Ascending aorta (tissue), 2 donors: ENCODE measurements at places on chromosomes 12 and 14.

DNA sequence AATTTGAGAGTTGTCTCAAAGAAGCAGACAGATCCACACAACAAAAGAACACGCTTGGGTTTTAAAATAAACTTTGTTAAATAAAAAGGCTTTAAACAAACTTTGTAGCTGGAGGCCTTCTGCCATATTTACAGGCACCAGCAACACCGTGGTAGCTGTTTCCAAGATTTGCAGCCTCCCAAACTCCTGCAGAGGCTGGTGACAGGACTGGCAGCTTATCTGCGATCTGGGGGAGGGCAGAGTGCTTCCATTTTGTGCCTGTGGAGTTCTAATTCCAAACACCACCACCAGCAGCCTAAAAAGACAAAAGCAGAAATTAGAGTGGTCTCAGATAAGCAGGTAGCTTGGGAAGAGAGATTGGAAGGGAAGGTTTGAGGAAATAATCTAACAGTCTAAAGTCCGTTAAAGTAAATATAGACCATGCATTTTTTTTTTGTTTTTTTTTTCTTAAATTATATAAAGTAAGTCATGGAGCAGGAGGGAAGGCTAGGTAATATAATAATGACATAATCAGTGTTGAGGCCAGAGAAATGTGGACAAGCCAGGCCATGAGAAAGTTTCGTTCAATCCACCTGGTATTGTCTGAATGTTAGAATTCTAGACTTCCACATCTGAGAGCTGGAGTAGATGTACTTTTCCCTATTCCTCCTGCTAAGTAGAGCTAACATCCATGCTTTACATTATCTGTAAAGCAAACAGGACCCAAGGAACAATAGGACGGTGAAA is 69.6 kb upstream of the TMEM132D start:
- no peak for DNase-seq

- no peak for DNase-seq
Observed at GRCh38 chr14:75928690-75929181, 53.1 kb downstream of the TGFB3 start.

GRCh38 chr14:59739794-59740193 is 130.8 kb downstream of the RTN1 start:
- DNase-seq, result peak; percentile 21

- no peak for DNase-seq
Observed at GRCh38 chr12:102910792-102911191, 6.3 kb downstream of the PAH start.

GRCh38 chr14:95465936-95466335 is 50.5 kb downstream of the SYNE3 start:
- DNase-seq, result no peak

- DNase-seq, result no peak
Observed at GRCh38 chr14:67166450-67166853, 22.8 kb upstream of the GARIN2 start.

GRCh38 chr14:55136885-55137786 is 8.1 kb downstream of the LGALS3 start:
- DNase-seq, result peak; percentile 90

DNA sequence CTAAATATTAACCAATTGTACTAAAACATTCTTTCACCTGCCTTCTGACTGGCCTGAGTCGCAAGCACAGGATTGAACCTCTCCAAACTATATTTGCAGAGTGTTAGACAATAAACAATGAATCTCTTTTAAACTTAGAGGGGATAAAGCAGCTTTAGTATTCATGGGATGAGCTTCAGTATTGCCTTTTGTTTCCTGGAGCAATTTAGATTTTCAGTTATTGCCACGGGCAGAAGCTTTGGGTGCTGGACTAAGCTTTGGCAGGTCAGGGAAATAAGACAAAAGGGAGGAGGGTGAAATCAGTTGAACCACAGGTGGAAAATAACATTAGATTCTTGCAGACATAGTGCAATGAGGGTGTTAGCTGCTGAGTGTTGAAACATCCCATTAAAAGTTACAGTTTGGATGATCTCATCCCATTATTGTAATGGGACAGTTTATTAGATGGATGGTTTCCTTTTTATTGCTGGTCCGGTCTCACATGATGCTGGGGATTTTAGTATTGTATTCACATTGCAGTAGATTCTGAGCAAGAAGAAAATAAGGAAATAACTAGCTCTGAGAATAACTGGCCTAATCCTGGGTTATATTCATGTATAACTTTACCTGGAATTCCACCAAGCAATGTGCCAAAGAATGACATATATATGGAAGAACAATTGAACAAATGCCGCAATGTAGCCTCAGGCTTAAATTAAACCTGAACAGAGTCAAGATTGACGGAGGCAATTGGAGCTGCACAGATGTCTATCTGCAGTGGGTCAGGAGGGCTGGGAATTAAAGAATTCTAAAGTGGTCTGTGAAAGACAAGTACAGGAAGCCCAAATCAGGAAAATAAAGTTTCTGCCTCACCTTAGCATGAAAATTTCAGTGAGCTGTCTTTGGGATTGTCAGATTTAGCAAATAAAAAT is 1092.8 kb upstream of the SEL1L start:
- DNase-seq, result no peak

DNA sequence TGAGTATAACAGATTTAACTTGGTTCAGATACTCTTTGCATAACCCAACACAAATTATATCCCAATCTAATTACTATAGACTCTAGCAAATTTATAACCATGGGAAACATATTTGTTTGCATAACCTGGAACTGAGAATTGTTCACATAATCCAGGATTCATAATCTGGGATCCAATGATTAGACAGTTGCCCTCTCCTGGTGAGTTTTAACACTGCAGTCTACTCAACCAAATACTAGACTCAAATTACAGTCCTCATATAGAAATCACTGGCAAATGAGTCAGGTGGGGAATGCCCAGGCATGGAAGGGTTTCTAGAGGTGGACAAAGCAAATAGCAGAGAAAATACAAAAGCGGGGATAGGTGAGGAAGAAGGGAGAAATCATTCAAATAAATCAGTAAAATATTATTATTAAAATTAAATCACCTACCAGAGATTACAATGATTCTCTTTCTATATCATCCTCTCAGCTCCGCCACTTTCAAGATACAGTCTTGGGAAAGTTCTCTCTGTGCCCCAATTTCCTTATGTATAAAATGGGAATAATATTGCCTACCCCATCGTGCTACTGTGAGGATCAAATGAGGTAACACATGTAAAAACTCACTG is 9.4 kb downstream of the GCH1 start:
- DNase-seq, result no peak

- DNase-seq, result no peak
Observed at GRCh38 chr14:29007990-29008389, 241.4 kb downstream of the FOXG1 start.

- DNase-seq, result no peak
Observed at GRCh38 chr12:49974677-49975317, 2.0 kb downstream of the AQP6 start.

DNA sequence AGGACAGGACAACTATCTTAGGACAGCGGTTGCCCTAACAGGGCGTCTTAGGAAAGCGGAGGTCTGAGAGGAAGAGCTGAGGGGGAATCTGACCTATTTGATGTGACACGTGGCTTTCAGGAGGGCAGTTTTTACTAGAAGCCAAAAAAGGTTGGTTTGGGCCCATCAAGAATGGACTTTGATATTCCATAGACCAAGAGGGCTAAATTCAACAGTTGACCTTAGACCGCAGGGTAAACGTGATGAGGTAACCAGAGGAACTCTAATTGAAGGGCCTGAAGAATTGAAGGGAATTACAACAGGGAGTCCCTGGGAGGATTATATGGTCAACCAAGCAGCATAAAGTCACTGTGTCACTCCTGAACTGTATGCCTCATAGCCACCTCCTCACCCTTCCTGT is 11.5 kb downstream of the C1S start:
- no peak for DNase-seq

- no peak for DNase-seq
Observed at GRCh38 chr12:16352481-16352880, 5.0 kb downstream of the MGST1 start.

DNA sequence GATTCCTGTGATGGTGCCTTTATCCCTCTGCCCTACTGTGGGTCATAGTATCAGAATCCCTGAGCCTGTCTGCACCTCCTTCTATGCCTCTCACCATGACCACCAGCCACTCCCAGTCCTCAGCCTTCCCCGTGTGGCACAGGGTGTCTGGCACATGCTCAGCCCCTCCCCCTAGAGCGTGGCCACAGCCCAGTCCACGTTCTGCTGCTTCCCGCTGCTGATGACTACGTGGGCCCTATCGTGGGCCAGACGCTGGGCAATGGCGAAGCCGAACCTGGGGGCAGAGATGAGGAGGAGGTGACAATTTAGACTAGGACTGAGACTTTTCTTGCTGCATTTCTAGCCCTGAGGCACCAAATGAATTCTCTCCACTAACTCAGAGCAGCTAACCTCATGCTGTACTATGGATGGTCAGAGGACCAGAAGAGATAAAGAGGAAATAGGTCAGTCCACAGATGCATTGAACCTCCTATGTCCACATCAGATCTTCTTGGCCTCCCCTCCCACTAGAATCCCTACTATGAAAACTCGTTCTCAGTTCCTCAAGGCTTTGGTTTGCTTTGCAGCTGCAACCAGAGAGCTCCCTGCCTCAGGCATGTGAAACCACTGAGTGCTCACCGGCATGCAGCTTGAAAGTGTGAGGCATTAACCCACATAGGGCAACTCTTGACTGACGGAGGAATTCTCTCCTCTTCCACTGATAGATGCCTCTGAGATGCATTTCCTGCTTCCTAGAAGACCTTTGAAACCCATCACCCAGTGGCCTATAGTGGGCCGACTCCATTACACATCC is 126.3 kb upstream of the DHRS4 start:
- DNase-seq, result no peak

- no peak for DNase-seq
Observed at GRCh38 chr12:92566448-92567019, 136.3 kb upstream of the PLEKHG7 start.

GRCh38 chr14:74616996-74617700 is 5.1 kb upstream of the LTBP2 start:
- peak; percentile 78 for DNase-seq

DNA sequence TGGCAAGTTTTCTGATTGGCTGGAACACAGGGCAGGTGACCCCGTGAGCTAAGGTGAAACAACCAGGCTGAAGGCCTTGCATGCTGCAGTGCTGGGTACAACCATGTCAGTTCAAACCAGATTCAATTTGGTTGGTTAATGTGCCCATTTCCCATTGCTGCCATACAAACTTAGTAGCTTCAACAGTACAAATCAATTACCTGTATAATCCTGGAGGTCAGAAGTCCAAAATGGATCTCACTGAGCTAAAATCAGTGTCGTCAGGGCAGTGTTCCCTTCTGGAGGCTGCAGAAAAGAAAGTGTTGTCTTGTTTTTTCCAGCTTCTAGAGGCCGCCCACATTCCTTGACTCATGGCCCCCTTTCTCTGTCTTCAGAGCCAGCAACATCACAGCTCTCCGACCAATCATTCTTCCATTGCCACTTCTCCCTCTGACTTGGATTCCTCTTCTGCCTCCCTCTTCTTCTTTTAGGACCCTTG is 221.7 kb downstream of the ZFP36L1 start:
- no peak for DNase-seq

GRCh38 chr14:92939699-92940098 is 16.7 kb downstream of the CHGA start:
- no peak for DNase-seq

DNA sequence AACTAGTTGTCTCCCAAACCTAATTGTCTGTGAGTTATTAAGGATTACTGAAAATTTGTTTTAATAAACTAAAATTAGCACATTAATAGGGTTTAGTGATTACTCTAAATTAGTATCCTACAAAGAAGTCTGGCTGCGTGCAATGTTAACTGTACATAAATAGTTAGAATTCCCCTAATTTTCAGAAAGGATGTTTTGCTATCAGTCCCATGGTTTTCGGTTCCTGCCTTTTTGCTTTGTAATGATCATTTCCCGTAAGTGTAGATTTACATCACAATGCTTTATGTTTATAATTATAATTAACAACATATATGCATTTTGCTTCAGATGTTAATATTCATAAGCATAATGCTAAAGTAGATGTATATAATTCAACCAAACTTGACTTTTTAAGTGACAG is 19.8 kb upstream of the LYZ start:
- DNase-seq, result no peak

GRCh38 chr12:111102102-111102739 is 181.8 kb upstream of the MYL2 start:
- no peak for DNase-seq

- DNase-seq, result no peak
Observed at GRCh38 chr14:90293766-90294730, 37.7 kb downstream of the NRDE2 start.

DNA sequence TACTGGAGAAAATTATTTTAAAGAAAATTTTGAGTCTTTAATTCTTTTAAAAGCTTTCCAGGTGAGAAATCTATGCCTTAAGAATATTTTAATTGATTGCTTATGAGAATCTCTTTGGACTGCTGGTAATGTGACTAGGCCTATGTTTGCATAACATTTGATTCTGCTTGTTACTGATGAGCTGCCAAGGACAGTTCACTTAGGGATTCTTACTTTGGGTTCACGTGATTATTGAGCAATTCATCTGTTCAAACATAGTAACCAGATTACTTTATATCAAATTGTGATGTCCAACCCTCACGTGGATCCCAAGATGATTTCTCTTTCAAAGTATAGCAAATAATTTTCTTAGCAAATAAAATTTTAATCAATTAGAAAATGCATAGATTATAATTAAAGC is 27.4 kb upstream of the ABCD2 start:
- no peak for DNase-seq

- DNase-seq, result no peak
Observed at GRCh38 chr14:90518941-90519256, 122.1 kb downstream of the CALM1 start.

DNA sequence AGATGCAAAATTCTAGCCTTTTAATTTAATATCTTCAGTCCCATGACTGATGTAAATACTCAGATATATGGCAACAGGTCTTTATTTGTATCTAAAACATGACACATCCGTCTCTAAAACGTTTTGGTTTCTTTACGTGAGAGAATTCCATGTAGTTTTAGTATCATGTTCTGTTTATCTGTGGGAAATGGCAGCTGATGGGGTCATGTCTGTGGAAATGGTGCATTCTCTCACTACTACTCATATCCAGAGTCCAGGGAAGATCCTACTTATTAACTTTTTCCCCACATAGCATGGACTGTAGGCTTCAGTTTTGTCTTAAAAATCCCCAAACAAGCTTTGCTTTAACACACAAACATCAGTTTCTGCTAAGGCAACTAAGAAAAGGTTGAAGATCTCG is 53.8 kb downstream of the SPTLC2 start:
- no peak for DNase-seq

- no peak for DNase-seq
Observed at GRCh38 chr12:100752841-100753240, 41.7 kb upstream of the ANO4 start.

DNA sequence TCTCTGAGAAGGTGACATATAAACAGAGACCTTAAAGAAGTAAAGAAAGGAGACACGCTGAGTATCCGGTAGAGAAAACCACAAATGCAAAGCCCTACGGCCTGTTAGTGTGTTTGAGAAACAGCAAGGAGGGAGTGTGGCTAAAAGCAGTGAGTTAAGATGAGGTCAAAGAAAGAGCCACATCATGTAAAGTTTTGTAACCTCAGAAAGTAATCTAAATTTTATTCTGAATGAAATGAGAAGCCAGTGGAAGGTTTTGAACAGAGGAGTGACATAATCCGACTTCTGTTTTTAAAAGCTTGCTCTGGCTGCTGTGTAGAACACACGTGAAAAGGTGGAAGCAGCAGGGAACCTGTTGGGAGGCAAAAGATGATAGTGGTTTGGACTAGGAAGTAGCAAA is 32.6 kb downstream of the PPP2R5E start:
- no peak for DNase-seq
